ENCODE measurements at places on chromosomes 4 and X.

GRCh38 chrX:8579602-8580001 is 115.0 kb downstream of the VCX3B start:
- no peak for DNase-seq

- no peak for DNase-seq
Observed at GRCh38 chrX:68511255-68511654, 12.4 kb downstream of the YIPF6 start.

- no peak for DNase-seq
Observed at GRCh38 chr4:47718696-47719095, 119.2 kb downstream of the CORIN start.

- no peak for DNase-seq
Observed at GRCh38 chrX:109830704-109831206, 97.7 kb upstream of the ACSL4 start.

GRCh38 chr4:53461244-53461643 is 83.8 kb downstream of the FIP1L1 start:
- no peak for DNase-seq

- no peak for DNase-seq
Observed at GRCh38 chr4:123168812-123169211, 227.8 kb upstream of the SPRY1 start.

GRCh38 chrX:140572724-140573123 is 67.9 kb upstream of the SOX3 start:
- DNase-seq: peak; percentile 0

DNA sequence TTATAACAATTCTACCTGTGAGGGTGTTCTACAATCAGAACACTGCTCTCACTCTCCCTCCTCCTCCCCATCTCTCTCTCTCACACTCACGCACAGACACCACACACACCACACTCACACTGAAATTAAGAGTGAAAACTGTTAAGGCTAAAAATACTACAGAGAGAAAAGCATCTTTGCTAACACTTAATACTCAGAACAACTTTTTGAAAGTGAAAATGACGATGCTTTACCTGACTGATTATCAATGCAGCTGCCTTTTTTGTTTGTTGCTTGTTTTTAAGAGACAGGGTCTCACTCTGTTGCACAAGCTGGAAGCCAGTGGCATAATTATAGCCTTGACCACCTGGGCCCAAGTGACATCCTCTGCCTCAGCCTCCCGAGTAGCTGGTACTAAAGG is 222.4 kb downstream of the APBB2 start:
- DNase-seq: no peak

DNA sequence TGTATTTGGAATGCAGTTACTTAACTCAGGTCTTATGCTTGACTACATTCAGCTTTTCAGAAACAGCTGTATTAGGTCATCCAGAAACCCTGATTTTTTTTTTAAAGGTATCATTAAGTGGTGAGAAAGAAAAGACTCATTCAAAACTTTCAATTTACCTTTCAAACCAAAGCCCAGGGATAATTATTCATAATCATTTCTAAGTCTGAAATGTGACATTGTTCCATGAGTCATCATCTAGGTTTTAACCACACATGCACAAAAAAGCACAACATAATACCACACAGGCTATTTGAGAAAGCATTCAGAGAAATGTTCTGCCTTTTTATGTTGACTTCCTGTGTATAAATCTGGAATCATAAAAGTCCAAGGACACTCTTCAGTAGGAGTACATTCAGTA is 288.2 kb downstream of the IL1RAPL2 start:
- no peak for DNase-seq

- no peak for DNase-seq
Observed at GRCh38 chr4:52968691-52969090, 106.6 kb downstream of the RASL11B start.

DNA sequence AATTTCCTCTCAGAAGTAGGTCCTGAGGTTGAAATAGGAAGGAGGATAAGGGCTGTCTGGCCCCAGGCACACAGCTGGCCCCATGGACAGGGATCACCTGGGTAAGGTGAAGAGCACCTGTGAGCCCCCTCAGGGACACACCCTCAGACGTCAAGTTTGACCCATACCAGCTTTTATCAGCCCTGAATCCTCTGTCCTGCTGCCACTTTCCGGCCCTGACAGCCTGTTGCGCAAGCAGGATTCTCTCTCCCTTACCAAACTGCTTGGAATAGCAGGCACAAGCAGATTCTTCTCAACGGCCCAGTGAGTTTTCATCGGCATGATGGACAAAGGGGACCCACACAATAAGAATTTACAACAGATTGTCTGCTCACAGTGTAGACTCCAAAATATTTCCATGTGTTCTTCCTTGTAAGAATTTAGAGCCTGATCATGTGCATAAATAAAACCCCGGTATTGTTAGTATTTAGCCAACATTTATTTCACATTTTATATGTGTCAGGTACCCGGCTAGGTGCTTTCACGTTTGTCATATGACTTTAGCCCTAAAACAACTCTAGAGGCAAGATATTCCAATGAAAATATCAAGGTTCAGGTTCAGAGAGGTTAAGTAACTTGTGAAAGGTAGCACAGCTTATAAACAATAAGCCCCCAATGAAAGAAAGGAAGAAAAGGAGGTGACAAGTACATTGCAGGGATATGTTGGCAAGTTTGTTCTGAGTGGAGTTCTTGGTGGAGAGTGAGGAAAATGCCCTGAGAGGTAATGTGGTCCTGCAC is 107.2 kb upstream of the KIT start:
- no peak for DNase-seq

GRCh38 chrX:113828470-113828869 is 755.4 kb upstream of the HTR2C start:
- DNase-seq: no peak

GRCh38 chr4:2102045-2102883 is 43.1 kb downstream of the NAT8L start:
- DNase-seq: no peak

GRCh38 chr4:86181585-86181984 is 178.3 kb downstream of the MAPK10 start:
- no peak for DNase-seq

DNA sequence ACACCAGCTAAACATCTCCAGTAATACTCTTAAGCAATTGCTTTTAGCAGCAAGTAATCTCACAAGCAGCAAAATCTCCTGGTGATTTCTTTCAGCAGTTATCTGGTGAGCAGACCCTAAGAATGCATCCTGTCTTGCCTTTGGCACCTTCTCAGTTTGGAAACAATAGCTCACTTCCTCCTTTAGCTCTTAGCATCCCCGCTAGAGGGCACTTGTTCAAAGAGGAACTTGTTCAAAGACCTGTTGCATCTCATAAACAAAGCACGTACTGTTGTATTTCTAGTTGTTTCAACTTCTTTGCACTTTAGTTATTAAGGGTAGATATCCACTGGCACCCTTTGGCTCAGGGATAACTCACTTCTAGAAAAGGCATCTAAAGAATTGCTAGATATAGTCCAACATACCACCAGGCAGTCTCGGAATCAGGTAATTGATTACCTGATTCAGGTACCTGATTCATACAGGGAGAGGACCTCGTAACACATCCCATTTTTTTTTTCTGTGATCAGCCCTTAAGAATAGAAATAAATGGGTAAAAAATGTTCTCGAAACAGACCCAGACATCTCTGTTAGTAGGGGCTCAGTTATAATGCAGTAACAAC is 81.9 kb upstream of the QRFPR start:
- no peak for DNase-seq

- DNase-seq: no peak
Observed at GRCh38 chr4:57139783-57140182, 29.6 kb upstream of the IGFBP7 start.

Measured in stimulated activated CD8-positive, alpha-beta memory T cell treated with anti-CD3 and anti-CD28 coated beads, Interleukin-2, amount 100 ng/mL, for 48 hours (primary cell).